ENCODE measurements at places on chromosomes 6 and 20.

DNA sequence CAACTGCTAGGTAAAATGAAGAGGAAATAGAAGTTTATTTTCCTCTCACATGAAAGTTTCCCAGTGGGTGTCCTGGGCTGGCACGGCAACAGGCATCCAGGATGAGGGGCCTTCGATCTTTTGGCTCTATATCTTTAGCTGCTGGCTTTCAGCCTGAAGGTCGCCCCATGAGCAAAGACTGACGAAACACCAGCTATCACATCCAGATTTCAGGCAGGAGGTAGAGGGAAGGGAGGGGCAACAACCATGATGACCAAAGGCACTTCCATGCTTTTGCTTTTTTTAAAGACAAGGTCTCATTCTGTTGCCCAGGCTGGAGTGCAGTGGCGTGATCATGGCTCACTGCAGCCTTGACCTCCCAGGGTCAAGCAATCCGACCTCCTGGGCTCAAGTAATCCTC lies 387.9 kb downstream of the RNGTT start:
- no peak for DNase-seq

GRCh38 chr6:149717255-149717587 lies 680 bp downstream of the LATS1 start:
- no peak for DNase-seq

- no peak for DNase-seq
Observed at GRCh38 chr6:1123386-1124375, 188.2 kb upstream of the FOXQ1 start.

- DNase-seq, result no peak
Observed at GRCh38 chr20:57040466-57040865, 226.0 kb downstream of the BMP7 start.

- no peak for DNase-seq
Observed at GRCh38 chr6:168222115-168223043, 97.2 kb downstream of the DACT2 start.

- DNase-seq, result no peak
Observed at GRCh38 chr6:145257704-145258103, 477.6 kb downstream of the EPM2A start.

DNA sequence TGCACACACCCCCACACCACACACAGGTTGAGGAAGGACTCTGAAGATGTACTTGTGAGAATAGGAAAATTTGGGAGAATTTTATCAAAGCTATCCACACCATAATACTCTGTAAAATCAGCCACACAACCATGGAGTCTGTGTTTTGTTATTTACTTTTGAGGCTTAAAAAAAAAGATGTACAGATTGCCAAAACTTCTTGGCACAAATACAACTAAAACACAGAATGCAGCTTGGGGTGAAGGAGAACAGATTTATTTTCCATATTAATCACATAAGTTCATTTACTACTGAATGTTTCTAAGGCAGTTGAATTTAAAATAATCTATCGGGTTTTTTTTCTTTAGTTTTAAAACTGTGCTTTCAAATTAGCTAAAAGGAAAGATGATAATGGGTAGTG lies 32.8 kb upstream of the KCNQ5 start:
- DNase-seq, result no peak

GRCh38 chr20:58155148-58155925 lies 73.1 kb downstream of the ANKRD60 start:
- no peak for DNase-seq

DNA sequence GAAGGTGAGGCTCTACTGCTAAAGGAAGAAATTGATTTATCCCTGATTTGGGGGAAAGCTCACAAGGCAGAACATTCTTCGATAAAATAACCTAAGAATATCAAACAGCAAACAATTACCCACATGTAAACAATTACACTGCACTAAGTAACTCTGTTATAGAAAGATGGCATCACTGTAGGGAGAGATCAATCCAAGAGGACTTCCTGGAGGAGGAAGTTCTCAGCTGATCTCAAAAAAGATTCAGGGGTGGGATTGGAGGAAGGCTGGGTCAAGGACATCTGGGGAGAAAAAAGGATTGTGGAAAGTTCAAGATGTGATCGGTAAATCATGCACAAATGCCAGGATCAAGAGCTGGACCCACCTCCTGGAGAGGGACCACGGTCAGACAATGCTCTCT lies 361.0 kb upstream of the SULF2 start:
- no peak for DNase-seq

GRCh38 chr6:156508923-156509322 lies 268.3 kb upstream of the ARID1B start:
- no peak for DNase-seq

GRCh38 chr6:132354517-132355167 lies 46.6 kb downstream of the MOXD1 start:
- DNase-seq, result no peak

- no peak for DNase-seq
Observed at GRCh38 chr6:82534876-82535275, 171.3 kb downstream of the TPBG start.

DNA sequence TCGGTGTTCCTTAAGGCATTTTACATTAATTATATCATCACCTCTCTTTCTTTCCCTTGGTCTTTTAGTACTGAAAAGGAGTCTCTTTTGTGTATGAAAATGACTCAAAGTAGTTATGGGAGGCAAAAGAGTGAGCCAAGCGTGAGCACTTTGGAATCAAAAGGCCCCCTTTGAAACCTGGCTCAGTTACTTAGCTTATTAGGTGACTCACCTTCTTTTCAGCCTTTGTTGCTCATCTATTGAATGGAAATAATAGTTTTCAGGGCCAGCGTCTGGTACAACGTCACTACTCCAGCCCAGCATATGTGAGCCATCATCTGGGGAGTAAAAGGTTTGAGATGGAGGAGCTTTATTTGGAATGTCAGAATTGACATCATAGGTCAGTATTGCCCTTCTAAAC lies 147.4 kb upstream of the SCGN start:
- DNase-seq, result no peak

- DNase-seq, result no peak
Observed at GRCh38 chr6:37717836-37718251, 20.2 kb upstream of the MDGA1 start.

- DNase-seq, result no peak
Observed at GRCh38 chr6:29946223-29947076, 4.1 kb downstream of the HLA-A start.

DNA sequence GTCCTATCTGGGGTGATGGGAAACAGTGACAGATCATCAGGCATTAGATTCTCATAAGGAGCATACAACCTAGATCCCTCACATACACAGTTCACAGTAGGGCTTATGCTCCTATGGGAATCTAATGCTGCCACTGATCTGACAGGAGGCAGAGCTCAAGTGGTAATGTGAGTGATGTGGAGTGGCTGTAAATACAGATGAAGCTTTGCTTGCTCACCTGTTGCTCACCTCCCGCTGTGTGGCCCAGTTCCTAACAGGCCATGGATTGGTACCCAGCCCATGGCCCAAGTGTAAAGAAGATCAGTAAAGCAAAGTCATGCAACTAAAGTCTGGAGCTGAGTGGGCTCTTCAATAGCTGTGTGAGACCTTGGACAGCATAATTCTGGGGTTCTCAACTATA lies 65.9 kb downstream of the PKIB start:
- DNase-seq, result no peak

DNA sequence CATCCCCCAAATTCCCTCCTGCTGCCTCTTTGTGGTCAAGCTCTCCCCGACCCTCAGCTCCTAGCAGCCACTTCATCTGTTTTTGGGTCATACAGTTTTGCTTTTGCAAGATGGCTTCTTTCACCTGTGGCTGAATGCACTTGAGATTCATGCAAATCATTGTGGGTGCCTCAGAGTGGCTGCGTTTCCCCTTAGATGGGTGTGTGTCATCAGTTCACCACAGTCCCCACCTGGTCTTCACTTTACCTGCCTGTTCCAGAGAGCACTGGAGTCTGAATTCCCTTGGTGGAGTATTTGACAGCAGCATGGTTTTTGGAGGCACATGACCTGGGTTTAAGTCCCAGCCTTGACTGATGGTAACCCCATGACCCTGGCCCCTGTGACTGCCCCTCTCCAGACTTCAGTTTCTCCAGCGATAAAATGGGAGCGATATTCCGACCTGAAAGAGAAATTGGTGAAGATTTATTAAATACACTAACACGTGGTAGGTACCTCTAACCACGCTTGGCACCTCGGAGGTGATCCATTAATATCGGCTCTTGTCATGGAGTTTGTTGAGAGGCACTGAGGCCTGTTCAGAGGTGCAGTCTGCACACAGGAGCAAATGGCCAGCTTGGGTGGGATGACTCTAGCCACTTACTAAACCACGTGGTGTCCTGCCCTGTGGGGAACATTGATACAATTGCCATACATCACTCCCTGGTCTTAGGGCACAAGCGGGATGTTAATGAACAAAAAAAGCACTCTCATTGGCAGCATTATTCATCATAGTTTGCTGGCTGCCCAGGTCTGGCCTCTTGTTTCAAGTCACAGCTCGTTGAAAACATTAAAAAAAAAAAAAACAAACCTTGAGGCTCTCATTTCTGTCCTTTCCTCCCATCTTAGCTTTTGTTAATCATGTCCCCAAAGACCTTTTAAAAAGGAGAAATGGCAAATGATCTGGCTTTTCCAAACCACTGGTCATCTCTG lies 167.2 kb upstream of the KCNG1 start:
- DNase-seq, result no peak

DNA sequence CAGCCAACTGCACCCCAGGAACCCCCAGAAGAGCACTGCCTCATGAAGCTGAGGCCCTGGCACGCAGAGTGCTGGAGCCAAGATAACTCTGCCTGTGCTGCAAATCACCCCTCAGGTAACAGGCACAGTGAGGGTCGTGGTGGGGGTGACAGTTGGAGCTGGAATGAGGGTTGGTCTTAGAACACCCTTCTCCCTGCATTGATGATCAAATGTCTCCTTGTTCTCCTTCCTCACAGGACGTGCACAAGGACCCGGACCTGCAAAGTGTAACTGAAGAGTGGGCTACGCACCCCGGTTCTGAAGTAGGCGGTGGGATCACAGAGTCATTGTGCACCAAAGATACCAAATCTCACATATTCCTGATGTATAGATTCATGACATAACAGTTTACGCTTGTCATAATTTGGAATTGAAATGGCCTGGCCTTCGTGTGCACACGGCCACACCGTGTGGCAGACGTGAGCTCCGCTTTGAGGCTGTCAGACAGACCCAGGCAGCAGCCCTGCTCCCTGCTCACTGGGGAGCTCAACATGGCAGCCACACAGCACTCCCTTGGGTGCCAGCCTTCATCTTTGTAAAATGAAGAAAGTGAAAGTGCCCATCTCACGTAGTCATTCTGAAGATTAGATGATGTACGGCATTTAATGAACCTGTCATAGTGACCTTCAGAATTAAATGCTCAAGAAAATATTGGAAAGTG lies 8.8 kb downstream of the THBS2 start:
- DNase-seq, result no peak

GRCh38 chr6:50978380-50979170 lies 159.9 kb downstream of the TFAP2B start:
- DNase-seq, result no peak

- DNase-seq, result no peak
Observed at GRCh38 chr6:41503827-41504465, 42.2 kb upstream of the FOXP4 start.

DNA sequence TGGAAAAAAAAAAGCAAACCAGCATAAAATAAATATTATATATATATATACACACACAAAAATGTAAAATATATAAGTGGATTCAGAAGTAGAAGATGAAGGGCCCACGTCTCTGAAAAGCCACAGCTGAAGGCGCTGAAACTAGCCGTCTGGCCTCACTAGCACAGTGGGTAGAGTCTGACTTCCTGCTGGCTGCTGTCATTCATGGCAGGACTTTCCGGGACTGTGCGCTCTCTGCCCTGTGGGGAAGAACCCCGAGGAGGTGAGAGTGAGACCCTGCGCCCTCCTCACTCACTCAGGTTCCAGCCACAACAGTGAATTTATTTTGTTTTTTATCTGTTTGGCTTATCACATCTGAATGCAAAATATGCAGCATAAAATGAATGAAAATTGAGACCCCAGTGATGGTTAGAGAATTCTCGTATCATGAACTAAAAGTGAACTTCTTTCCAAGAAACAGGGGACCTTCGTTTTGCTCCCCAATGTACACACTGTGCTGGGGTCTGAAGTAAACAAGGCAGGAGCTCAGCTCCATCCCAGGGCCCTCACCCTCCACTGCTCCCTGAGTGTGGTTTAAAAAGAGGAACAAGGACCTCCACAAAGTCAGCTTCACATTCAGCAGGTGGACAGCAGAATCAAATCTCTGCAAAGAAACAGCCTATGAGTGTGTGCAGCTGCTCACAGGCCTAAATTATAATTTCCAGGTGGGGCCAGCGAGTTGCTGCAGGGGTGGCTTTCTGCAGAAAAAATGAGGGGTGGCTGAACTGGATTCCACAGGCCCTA lies 1.3 kb upstream of the RAMACL start:
- no peak for DNase-seq

- no peak for DNase-seq
Observed at GRCh38 chr6:16523606-16524379, 237.5 kb downstream of the ATXN1 start.
